Aorta (tissue), 5 donors: ENCODE measurements at places on chromosomes 1 and 21. TPM values are rescaled to one million over a fixed set of nuclear protein-coding genes. Genes with fewer than 3 reads are reported as not detected.

Gene TEX38
- total RNA-seq, result not detected

Gene RPL5
- total RNA-seq, result 824 TPM

Gene FAM167B
- total RNA-seq, result 11.8 TPM

Gene IARS2
- total RNA-seq, result 54.5 TPM

Gene ST6GALNAC5
- total RNA-seq, result 9.8 TPM

Gene SUSD4
- total RNA-seq, result 0.52 TPM

Gene VSIG8
- 0.21 TPM for total RNA-seq

Gene UBL4B
- total RNA-seq, result not detected

Gene IGFN1
- 0.12 TPM for total RNA-seq

Gene NES
- 57.2 TPM for total RNA-seq

Gene PLA2G4A
- 11.8 TPM for total RNA-seq

Gene SERPINC1
- total RNA-seq, result not detected

Gene DMBX1
- not detected for total RNA-seq

Gene FOXE3
- total RNA-seq, result not detected

Gene WLS
- total RNA-seq, result 81.5 TPM

Gene PSEN2
- 15.7 TPM for total RNA-seq

Gene PAPPA2
- total RNA-seq, result 3.5 TPM

Gene ATP13A2
- 36.7 TPM for total RNA-seq

Gene LCE6A
- total RNA-seq, result not detected

Gene TINAGL1
- 317 TPM for total RNA-seq

Gene ZNF683
- 0.24 TPM for total RNA-seq

Gene CELA2B
- 0.45 TPM for total RNA-seq

Gene SELENON
- total RNA-seq, result 68.0 TPM

Gene EPHA10
- not detected for total RNA-seq

Gene FLG2
- total RNA-seq, result not detected

Gene DNASE2B
- not detected for total RNA-seq

Gene MIB2
- total RNA-seq, result 45.0 TPM

Gene SNRNP40
- total RNA-seq, result 32.8 TPM

Gene ELF3
- 0.27 TPM for total RNA-seq
